ENCODE measurements at places on chromosomes 4 and X. TPM values are rescaled to one million over a fixed set of nuclear protein-coding genes. Genes with fewer than 3 reads are reported as not detected.

PLAC1 gene
- polyA plus RNA-seq: not detected

GRIPAP1 gene
- 19.8 TPM for polyA plus RNA-seq

MTMR8 gene
- polyA plus RNA-seq: 3.8 TPM

MAGEC2 gene
- not detected for polyA plus RNA-seq

LEF1 gene
- polyA plus RNA-seq: 28.7 TPM

PDE6B gene
- 35.8 TPM for polyA plus RNA-seq

REPS2 gene
- not detected for polyA plus RNA-seq

CSN1S1 gene
- polyA plus RNA-seq: 0.46 TPM

SORCS2 gene
- 0.04 TPM for polyA plus RNA-seq

PPARGC1A gene
- polyA plus RNA-seq: not detected

FANCB gene
- 4.5 TPM for polyA plus RNA-seq

SORBS2 gene
- 2.6 TPM for polyA plus RNA-seq

MAP9 gene
- polyA plus RNA-seq: 3.3 TPM

GAGE1 gene
- not detected for polyA plus RNA-seq

NKX6-1 gene
- not detected for polyA plus RNA-seq

TMEM31 gene
- not detected for polyA plus RNA-seq

BMP3 gene
- polyA plus RNA-seq: 0.10 TPM

LANCL3 gene
- polyA plus RNA-seq: 0.21 TPM

F8A3 gene
- polyA plus RNA-seq: 3.1 TPM

MAGEA4 gene
- polyA plus RNA-seq: not detected

TEX11 gene
- polyA plus RNA-seq: not detected

SASH3 gene
- polyA plus RNA-seq: 270 TPM

GABRA4 gene
- not detected for polyA plus RNA-seq

P2RY8 gene
- 232 TPM for polyA plus RNA-seq

FGFR3 gene
- polyA plus RNA-seq: not detected

ZFYVE28 gene
- polyA plus RNA-seq: 17.5 TPM

TTC29 gene
- not detected for polyA plus RNA-seq

ADRA2C gene
- not detected for polyA plus RNA-seq

TMSB4X gene
- polyA plus RNA-seq: 26,219 TPM

MGARP gene
- 0.27 TPM for polyA plus RNA-seq

ACSL4 gene
- 2.6 TPM for polyA plus RNA-seq

CT45A6 gene
- not detected for polyA plus RNA-seq

NUDT11 gene
- polyA plus RNA-seq: 8.9 TPM

SCML2 gene
- not detected for polyA plus RNA-seq

TAF7L gene
- polyA plus RNA-seq: not detected

CDX4 gene
- polyA plus RNA-seq: not detected

PRRG1 gene
- not detected for polyA plus RNA-seq

HTRA3 gene
- not detected for polyA plus RNA-seq

TLR1 gene
- 24.7 TPM for polyA plus RNA-seq

GYG2 gene
- not detected for polyA plus RNA-seq

RTL9 gene
- polyA plus RNA-seq: not detected

GAGE12F gene
- polyA plus RNA-seq: not detected

ATP1B4 gene
- polyA plus RNA-seq: not detected

Data from immature natural killer cell (primary cell).